Glomerular endothelial cell (primary cell): ENCODE measurements at places on chromosomes 13 and 19. TPM values are rescaled to one million over a fixed set of nuclear protein-coding genes. Genes with fewer than 3 reads are reported as not detected.

DNA sequence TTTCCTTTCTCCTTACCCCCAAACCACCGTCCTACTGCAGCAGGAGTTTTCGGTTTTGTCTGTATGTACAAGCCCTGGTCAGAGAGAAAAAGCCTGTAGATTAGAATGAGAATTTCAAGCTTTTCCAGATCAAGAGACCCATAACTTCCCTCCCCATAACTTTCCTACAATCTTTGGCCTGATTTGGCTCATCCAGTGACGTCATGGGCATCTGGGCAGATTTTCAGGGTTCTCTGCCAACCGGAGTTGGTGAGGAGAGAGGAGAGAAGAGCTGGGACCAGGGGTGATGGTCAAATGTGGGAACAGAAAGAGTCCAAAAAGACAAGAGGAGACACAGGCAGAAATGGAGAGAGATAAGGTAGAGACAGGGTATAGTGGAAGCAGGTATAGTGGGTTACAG is 10.5 kb downstream of the IZUMO2 start:
- no peak for DNase-seq

DNA sequence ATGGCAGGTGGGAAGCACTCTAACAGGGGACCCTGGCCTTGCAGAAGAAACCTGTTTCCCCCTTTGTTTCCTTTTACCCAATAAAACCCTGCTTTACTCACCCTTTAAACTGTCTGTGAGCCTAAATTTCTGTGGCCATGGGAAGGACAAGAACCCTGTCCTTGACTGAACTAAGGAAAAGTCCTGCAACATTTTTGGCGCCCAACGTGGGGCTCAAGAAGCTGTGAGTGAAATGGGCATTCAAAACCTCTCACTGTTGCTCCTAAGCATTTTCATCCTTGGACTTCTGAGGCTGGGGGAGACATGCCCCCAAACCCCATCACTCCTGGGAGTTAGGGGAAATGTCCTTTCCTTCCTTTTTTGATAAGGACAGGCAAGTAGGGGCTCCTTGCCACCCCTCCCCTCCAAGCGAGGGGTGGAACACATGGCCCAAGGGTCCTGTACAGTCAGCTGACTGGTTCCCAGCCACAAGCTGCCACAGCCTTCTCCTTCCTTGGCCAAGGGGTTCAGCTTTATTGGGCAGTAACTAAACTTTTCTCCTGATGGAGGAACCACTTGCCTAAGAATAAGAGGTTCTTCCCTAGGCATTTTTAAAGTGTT is 381.6 kb downstream of the KLF5 start:
- no peak for DNase-seq

DNA sequence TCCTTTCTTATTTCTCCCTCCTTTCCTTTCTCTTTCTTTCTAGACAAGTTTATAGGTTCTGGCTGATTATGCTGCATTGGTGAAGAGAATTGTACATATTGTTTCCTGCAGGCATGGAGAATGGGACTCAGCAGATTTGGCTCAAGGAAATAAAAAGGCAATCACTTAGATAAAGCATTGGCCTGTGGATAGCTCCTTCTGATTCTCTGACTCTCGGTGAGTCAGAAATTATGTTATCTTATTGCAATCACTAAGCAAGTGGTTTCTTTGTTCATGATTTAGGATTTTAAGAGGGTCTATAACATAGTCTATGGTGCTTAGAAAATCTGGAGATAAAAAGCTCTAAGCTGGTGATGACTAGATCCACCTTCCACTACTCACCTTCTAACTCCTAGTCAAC is 54.0 kb upstream of the POSTN start:
- no peak for DNase-seq

DNA sequence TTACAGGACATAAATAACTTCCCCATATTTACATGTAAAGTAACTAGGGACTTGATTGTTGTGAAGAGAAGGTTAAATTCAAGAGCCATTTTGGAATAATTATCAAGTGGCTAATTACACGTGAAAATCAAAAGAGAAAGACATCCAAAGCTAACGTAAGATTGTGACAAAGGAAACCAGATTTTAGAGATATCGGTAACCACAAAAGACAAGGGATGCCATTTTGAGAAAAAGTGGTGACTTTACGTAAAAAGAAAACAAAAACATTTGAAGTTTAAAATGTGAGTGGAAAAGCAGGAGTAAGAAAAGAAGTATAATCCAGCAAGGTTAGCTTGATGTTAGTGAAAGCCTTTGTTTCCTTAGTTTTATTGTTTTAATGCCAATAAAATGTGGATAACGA is 10.9 kb upstream of the VWA8 start:
- no peak for DNase-seq

DNA sequence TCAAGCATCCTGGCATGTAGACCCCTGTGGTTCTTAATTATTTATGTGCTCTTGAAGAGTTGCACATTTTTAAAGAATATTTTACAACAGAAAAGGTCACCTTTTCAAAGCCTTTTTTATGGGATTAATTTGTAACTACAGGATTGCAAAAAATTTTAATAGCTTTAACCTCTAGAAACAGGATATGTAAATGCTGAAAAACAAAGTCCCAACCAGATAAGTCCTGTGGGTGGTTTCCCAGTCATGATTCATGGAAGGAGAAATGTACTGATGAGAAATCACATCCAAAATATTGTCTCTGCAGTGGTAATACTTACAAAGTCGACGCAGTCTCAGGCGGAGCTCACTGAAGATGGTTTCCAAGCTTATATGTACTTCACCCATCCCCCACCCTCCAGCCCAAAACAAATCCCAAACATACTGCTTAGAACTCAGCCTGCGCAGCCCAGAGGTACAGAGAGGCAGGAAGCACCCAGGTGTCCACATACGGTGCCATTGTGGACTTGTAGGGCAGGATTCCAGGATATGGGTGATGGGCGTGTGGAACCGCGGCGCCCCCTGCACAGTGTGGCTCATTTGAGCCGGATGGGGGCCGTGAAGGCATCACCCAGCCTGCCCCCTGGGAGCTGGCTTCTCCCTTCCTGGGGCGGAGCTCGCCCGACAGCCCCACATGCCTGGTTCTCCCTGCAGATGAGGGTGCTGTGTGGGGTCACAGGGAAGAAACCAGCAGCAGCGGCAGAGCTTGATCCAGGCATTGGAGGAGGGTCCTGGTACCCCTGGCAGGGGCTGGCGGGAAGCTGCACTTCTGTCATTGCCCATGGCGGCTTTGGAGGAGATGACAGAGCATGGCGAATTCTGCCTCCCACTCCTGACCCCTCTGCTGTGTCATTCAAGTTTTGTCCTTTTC is 101.2 kb downstream of the ATP11A start:
- no peak for DNase-seq

DNA sequence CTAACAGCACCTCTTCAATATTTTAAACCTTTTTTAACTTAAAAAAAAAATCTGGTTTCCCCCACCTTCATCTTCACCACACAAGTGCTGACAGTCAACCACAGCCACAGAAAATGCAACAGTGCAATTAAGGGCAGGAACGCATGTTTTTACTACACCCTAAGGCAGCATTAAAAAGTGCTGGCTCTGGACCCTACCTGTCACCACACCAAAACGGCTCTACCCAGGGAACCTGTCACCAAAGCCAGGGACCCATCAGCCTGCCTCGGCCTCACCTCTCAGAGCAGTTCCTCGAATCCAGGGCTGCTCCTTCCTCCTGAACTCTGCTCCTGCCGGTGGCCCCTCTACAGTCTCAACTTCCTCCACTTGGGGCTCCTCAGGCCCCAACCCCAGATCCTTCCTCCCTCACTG is 22.5 kb upstream of the SLC35E1 start:
- no peak for DNase-seq

GRCh38 chr13:21997726-21998125 is 326.9 kb downstream of the FGF9 start:
- no peak for DNase-seq

DNA sequence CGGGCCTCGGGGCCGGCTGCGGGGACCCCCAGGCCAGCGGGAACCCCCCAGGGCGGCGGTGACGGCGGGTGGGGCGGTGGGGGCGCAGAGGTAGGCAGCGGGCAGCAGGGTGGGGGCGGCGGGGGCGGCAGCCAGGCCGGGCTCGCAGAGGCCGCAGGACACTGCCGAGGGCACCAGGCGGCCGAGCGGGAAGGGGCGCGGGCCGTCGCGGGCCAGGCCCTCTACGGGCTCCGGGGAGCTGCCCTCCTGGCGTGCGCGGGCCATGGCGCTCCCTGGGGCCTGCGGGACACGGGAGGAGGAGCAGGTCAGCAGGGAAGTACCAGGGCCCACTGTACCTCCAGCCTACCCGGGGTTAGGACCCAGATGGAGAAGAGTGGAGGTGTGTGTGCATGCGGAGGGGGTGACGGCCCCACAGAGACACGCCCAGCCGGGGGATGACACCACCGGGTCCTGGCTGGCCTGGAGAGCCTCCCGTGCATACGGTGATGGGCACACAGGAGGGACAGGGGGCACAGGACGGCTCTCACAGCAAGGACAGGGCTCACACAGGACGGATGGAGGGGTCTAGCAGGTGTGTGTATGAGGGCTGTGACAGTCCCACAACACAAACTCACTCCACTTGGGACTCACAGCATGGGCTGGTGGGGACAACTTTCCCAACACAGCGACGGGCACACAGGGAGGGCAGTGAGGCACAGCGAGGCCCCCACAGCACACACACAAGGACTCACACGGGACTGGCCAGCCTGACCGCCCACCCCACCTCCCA is 2.6 kb downstream of the BBC3 start:
- no peak for DNase-seq

DNA sequence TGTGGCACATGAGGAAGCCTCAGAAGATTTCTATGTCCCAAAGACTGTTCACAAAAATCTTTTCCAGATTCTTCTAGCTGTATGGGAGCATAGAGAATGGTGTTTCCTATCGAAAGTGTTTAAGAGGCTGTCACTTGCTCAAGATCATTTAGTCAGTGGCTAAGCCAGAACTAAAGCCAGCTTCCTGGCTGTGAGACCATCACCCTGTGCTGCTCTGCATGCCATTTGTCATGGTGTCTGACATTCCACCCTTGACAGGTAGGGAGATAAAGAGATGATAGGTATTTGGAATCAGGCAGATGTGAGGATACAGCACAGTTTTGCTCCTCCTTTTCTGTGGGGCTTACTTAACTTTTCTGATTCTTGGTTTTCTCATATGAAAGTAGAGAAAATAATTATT is 177.3 kb downstream of the DNAJC15 start:
- DNase-seq, result no peak

The ONECUT3 gene
- total RNA-seq, result not detected in 2 replicates

The GFY gene
- total RNA-seq, result not detected in 2 replicates

The NEK5 gene
- 0.05 and 0.18 TPM in 2 replicates for total RNA-seq
